ENCODE measurements at places on chromosomes 4 and X.

GRCh38 chr4:3226944-3227343, 22.0 kb upstream of the MSANTD1 start:
- no peak for DNase-seq

DNA sequence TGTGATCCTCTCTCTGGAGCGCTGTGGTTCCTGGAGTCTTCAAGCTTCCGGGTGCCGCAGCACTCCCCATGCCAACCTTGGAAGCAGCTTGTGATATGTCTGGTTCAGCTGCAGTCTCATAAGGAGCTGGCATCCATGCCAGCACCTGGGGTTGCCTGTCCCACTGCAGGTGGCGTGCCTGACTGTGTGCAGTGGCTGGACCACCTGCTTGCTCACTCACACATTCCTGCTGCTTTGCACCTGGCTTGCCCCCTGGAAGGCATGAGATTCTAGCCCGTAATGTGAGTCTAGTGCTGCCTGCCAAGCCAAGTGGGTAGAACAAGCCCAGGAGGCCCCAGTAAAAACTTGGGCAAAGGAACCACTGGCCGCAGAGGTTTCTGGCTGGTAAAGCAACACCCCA, 687.2 kb upstream of the AADAT start:
- DNase-seq = peak; percentile 25

GRCh38 chr4:75484190-75484589, 30.0 kb downstream of the RCHY1 start:
- no peak for DNase-seq

GRCh38 chr4:14874990-14875389, 127.3 kb upstream of the CPEB2 start:
- DNase-seq = no peak

DNA sequence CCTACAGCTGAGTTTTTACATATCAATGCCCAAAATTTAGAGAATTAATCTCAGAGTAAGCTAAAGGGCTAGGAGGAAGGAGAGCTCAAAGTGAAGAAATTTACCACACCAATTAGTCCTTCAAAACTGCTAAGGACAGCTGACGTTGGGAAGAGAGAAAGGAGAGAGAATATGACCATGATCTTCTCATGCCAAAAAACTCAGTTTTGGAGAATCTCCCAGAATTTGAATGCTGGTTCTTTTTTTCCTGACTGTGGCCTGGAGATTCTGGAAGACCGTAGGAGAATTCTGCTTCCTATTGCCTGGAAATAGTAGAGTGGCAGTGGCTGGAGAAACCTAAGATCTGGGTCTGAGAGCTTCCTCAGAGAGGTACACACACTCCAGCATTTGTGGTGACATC, 834.4 kb upstream of the SLIT2 start:
- no peak for DNase-seq

DNA sequence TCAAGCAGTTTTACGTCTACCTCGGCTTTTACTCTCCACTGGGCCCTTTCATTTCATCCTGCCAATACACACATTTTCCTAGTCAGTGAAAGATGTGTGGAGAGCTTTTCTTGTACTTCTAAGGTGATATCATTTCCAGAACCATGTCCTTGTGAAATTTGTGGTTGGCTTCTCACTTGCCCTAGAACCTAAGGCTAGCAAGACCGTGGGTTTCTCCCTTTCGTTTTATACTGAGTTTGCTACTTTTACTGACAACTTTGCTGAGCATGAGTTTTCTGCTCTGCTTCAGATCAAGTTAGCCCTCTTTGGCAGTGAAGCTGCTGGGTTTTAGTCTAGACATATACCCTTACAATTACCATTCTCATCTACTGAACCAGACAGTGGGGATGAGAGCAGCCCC, 95.7 kb upstream of the FRMPD4 start:
- DNase-seq = no peak

DNA sequence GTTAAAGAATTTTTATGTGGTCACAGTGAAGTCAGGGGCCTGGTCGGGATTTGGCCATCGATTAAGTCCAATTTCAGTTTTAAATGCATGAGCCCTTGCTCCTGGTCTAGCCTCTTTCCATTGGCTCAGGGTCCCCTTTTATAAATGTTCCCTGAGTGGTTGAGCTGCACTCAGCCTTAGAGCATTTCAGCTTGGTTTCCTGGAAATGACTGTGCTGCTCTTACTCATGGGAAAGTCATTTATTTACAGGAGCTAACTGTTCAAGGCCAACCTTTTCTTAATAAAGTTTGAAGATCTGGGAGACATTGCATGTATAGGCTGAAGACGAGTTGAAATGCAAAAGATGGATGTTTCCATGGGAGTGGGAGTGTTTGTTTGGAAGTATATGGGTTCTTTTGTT, 98.8 kb upstream of the CLNK start:
- DNase-seq = no peak

DNA sequence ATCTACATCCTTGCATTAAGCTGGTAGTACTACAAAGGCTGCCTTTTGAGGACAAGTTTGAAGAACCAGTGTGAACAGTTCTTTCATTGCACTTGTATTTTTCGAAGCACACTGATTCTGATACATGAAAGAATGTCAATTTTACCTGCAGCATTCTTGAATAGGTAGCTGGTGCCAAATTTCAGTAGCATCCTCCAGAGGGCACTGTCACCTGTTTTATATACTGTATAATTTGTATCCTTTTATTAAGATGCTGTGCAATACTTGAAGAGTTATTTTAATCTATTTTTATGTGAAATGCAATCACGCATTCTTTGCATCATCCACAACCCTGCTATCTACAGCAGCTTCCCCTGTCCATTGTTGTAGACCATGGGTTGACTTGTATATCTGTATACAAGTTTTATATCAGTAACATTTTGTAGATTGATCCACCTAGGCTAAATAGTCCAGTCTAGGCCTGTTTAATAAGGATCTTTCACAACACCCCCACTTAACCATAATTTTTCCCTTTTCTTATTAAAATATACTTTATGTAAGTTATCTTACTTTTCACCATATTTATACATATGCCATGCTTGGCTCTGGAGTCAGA, 325.7 kb downstream of the PCDH7 start:
- no peak for DNase-seq

DNA sequence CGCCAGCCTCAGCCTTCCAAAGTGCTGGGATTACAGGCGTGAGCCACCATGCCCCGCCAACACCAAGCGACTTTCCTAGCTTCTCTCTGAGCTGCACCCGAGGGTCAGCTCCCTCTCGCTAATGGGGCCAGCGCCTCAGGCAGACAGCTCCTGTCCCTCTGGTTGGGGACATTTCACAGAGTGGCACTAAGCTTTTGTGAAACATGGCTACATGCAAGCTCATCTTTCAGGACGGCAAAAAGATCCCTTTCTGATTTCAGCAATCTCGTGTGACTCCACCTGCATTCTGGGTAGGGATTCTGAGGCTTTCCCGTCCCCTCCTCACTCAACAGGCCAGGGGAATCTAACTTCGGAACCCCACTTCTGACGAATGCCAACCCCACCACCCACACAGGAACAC, 31.0 kb upstream of the C4orf50 start:
- no peak for DNase-seq

DNA sequence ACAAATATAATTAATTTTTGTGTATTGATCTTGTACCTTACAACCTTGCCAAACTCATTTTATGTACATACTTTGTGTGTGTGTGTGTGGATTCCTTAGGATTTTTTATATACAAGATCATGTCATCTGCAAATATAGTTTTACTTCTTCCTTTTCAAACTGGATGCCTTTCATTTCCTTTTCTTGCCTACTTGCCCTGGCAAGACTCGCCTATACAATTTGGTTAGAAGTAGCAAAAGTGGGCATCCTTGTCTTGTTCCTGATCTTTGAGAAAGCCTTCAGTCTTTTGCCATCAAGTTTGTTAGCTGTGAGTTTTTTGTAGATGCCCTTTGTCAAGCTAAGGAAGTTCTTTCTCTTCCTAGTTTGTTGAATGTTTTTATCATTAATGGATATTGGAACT, 30.5 kb downstream of the RUFY3 start:
- DNase-seq = no peak

GRCh38 chr4:153241970-153242838, 38.0 kb downstream of the TRIM2 start:
- DNase-seq = no peak

DNA sequence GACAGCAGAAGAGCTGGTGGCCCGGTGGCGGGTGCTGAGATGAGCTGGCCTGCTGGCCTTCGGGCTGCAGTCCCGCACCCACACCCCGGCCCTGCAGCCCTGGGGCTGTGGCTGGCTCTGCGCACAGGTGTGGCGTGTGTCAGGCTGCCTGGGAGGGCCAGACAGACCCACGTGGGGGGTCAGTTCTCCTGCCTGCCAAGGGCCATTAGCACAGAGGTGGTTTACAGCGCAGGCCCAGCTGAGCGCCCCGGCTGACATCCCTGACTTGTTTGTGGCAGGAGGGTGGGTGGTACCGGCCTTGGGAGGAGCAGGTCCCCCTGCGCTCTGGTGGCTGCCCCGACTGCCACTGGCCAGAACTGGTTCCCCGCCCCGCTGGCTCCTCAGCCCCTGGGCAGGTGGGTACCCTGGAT, 9.4 kb upstream of the HGFAC start:
- no peak for DNase-seq

DNA sequence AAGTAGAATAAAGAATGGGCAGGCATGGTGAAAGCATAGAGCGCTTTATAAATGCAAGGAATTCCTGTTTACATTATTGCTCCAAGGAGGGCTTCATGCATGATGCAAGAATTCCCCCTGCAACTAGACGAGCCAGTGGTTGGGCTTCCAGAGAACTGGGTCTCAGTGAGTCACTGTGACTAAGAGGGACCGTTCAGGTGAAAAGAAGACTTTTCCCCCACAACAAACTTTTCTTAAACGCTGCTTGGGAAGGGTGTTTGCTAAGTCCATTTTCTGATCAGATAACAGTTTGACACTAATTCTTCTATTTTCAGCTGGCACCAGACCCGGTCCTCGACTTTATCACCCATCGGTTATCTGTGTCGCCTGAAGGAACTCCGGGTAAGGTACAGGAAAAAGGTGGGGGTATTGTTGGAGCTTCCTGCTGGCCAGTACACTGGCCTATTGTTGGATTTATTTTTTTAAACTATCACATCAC, 40.1 kb downstream of the LDB2 start:
- DNase-seq = no peak

GRCh38 chr4:7154351-7154981, 37.9 kb upstream of the SORCS2 start:
- no peak for DNase-seq

- no peak for DNase-seq
Measured at GRCh38 chr4:64777286-64777685, 368.0 kb upstream of the TECRL start.

GRCh38 chr4:165198329-165198728, 9.0 kb upstream of the KLHL2 start:
- DNase-seq = no peak

DNA sequence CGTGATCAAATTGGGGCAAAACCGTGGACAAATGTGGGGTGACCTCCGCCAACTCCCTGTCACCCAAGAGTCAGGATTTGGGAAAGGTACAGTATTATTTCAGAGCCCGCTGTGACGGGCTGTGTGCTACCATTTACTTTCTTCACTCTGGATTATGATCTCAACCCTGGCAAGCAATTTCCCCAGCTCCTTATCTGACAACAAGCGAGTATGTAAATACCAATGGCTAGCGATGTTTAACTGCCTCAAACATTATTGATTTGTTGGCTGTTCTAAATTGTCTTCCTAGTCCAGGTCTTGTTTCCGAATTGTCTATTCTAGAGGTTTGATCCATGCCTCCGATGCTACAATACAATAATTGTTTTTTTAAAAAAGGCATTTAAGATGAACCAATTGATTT, 17.7 kb upstream of the PITX2 start:
- DNase-seq = no peak

GRCh38 chr4:15657366-15657765, 2.2 kb upstream of the FBXL5 start:
- DNase-seq = no peak

- DNase-seq = no peak
Measured at GRCh38 chrX:11755724-11756123, 2.3 kb upstream of the MSL3 start.

- DNase-seq = no peak
Measured at GRCh38 chr4:157564771-157565170, 344.2 kb downstream of the GRIA2 start.

DNA sequence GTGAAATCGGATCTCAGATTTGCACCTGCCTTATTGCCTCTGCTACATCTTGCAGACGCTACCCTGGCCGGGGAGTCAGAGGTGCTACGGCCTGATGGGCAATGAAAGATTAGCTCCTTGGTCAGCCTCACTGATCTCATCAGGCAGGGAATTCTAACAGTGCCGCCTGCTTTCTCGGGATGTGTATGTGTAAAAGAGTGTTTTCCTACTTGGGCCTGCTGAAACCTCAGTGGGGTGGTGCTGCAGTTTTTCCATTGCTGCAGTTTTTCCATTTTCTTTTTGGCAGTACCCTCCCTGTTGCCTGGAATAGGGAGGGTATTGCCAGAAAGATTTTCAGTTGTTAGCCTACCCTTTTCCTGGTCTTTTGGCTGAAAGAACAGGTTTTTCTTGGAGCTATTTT, 117.5 kb downstream of the CDKL5 start:
- DNase-seq = no peak

DNA sequence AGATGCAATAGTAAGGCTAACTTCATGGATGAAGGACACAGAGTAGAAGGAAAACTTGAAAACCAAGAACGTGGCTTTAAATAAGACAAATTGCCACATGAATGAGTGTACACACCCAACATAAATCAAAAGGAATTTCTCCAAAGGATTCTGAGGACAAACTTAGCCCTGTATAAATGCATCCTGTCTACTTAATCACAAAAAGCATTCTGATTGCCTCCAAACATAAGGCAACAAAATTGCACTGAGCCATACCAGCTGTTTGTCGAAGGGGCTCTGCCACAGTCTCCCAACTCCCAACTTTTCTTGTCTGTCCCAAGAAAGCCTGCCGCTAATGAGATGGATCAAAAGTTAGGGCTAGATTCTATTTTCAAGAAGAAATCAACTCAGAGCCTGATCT, 194.3 kb downstream of the SOWAHB start:
- DNase-seq = no peak

- no peak for DNase-seq
Measured at GRCh38 chrX:102767287-102767686, 46.7 kb downstream of the GPRASP3 start.

DNA sequence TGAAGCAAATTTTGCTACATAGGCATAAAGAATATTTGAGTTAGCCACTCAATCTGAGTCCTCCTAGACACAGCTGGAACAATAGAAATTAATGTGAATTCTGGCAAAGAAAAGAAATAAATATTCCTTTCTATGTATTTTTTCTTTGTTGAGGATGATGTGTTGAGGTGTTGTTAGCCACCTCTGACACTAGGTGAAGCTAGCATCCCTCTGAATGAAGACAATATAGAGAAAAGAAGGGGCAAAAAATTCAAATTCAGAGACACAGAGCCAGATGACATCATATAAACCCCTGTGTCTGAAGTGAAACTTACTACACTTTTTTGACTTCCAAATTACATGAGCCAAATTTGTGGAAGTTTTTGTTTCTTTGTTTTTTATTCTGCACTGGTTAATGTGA, 34.6 kb upstream of the TMPRSS11D start:
- DNase-seq = no peak
